ENCODE measurements at places on chromosomes 5 and 9.
A peak's percentile ranks its signal among the peaks of the same experiment; 100 is the strongest.

DNA sequence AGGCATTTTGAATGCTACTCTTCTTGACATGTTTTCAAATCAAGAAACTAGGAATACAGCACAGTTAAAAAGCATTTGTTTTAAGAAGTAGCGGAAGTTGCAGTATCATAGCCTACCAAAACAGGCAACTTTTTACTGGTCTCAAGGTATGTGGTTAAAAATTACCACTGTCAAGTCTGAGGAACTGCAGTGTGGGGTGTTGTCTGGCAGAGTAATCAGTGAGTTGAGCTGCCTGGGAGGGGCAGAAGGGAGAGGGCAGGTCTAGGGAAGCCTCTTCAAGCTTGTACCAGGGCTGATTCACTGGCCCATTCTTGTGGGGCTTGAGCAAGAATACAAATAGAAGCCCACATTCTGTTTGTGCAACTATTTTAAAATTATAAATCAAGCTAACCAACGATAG is 42.4 kb upstream of the SV2C start:
- DNase-seq = no peak

DNA sequence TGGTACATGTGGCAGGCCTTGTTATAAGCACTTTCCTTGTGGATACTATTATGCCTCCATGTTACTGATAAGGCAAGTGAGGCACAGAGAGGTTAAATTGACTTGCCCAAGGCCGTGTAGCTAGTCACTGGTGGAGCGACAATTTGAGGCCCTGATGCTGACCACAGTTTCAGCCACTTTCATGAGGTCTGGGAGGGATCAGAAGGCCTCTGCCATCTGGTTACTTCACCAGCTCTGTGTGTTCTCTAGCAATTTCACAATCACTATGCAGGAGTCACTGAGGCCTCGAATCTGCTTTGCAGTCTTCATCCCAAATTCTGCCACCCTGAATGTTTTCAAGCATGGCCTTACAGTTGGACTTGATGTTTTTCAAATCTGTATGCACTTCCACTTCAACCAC is 9.1 kb downstream of the LRRC70 start:
- no peak for DNase-seq

GRCh38 chr9:6893350-6894131 is 135.8 kb downstream of the KDM4C start:
- no peak for DNase-seq

DNA sequence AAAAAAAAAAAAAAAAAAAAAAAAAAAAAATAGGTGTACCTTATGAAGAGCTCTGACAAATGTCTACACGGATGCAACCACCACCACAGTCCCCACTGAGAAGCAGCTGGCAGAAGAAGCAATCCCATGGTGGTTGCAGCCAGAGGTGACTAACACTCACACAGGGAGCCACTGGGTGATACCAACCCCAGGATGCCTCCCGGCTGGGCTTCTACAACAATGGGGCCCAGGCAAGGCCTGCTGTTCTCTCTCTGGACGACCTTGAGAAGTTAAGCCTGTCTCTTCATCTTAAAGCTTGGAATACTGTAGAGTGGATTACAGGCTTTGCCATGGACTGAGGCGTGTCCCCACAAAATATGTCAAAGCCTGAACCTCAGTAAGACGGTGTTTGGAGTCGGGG is 104.1 kb downstream of the ROR2 start:
- no peak for DNase-seq

DNA sequence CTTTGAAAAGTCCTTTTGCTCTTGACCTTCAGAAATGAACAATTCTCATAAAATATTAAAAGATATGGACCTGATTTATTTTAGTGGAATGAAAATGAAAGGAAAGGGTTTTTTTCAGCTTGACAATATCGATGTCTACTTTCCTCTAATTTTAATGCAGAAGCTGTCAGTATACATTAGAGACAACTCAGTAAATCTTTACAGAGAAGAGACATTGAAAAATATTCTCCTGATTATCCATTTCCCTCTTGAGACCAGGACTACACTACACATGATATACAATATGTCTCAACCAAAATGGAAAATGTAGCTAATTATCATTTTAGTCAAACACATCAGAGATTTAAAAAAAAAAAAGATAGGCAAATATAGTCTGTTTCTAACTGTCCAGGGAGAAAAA is 288.5 kb upstream of the NUDT12 start:
- no peak for DNase-seq

- DNase-seq = no peak
These were observed 201.3 kb downstream of the HINT1 start for GRCh38 chr5:130963798-130964197.

- DNase-seq = no peak
These were observed 650.0 kb upstream of the SGCD start for GRCh38 chr5:155676967-155677366.

DNA sequence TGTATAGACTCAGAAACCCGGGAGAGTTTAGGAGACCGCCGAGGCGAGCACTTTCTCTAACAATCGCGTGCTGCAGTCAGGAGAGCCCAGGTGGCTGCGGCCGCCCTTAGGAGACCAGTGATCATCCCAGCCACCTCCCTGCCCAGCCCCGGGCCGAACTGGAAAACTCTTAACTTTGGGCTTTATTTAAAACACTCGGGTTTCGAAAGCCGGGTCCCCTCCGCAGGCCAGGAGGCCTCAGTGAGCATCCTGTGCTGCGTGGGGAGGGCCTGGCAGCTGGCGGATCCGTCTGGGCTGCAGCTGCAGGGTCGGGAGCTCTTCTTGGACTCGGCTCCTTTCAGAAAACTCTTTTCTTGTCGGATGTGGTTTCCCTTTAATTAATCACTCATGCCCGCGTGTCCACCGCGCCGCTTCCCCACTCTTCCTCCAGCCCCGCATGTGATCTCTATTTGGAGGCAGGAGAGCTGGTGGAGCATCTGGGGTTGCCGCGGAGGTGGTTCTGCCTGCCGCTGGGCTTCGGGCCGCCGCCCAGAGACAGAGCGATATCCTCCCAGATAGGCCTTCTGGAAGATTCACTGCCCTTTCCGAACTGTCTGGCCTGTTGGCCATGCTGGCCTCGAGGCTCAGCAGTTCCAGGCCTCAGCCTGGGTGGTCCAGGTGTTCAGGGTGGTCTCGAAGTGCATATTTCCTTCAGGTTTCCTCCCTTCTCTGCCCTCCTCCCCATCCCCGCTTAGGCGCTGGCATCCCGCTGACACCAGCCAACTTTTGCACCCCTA is 59.5 kb downstream of the TMEM174 start:
- DNase-seq = no peak

- no peak for DNase-seq
These were observed 32.9 kb downstream of the ACER2 start for GRCh38 chr9:19441730-19442129.

DNA sequence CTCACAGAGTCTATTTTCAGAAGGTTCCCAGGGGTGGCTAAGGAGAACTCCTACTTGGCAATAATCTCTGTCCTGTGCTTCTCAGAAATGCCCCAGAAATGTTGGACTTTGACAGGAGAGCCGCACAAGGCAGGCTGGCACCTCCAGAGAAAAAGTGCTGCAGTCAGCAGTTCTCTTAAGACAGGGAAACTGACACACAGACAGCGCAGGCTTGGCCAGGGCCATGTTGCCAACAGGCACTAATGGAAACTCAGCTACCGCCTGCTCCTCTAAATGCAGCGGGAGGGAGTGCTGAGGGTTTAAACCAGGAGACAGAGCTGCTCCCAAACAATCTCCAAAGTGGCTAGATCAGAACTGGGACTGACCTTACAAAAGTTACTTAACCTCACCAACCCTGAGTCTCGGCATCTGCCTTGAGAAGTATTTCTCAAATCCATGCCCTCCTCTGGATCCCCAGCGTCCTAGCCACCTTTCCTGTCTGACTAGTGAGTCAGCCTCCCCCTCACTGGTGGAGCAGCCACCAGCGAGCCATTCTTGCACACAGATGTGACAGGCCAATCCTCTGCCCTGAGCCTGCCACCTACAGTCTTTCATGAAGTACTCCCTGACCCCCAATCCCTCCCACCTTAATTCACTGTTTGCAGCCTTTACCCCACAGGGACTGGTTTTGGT is 186.4 kb downstream of the CDK5RAP2 start:
- DNase-seq = no peak

DNA sequence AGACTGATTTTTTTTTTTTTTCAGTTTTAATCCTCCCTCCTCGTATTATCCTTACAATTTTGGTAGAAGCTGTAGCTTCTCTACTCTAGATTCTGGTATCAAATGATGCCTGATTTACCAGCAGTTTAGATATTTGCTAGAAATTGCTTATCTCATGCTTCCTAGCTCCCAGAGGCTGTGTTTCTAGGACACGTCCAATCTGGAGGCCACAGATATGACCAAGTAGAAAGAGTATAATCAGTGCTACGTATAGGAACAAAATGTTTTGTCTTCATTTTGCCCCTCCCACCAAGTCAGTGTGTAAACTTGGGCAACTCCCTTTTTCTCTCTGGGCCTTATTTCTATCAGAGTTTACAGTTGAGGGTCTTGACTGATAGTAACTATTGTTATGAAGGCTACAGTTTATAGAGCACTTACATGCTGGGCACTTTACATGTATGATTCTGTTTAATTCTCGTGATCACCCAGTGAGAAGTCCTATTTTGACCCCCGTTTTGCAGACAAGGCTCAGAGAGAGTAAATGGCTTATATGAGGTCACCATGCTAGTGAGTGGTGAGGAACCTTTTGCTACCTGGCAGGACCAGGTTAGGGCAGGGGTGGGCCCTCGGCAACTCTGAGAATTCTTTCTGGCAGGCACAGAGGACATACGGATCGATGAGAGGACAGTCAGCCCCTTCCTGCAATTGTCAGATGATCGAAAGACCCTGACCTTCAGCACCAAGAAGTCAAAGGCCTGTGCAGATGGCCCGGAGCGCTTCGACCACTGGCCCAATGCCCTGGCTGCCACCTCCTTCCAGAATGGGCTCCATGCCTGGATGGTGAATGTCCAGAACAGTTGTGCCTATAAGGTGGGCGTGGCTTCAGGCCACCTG is 7.6 kb downstream of the HDHD3 start:
- DNase-seq = peak; percentile 83

DNA sequence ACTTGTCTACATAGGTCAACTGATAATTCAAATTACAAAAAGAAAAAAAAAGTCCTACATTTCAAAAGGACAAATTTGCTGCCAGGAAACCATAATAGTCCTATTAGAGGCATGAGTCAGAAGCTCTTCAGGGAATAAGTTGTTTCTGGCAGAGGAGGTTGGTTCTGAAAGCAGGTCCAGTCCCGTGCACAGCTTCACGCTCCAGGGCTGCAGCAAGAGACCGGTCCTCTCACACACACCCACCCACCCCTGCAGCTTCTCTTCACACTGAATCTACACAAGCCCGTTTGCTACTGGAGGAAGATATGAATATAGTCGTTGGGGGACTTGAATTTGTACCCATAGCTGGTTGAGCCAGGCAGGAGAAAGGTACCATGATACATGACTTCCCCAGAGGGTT is 36.9 kb upstream of the SLC1A3 start:
- DNase-seq = no peak

DNA sequence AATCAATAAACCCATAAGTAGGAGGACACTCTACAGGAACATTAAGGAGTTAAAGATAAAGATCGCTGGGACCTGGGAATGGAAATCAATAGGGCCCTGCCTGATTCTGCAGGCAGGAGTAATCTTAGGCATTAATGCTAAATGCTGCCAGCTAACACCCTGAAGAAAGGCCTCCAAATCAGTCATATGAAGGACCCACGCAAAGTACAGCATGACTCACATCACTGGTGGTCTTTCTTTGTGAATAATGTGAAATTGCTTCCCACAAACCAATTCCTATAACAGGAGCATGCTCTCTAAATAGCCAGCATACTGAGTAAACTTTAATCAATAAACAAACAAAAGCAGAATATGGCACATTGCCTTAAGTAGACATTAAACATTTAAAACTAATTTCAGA is 172.3 kb downstream of the SEMA5A start:
- no peak for DNase-seq

GRCh38 chr5:110517396-110517795 is 209.1 kb downstream of the TMEM232 start:
- DNase-seq = no peak

GRCh38 chr5:10556289-10556807 is 7.5 kb upstream of the ANKRD33B start:
- no peak for DNase-seq

- no peak for DNase-seq
These were observed 152.7 kb downstream of the SNX18 start for GRCh38 chr5:54670281-54670680.

GRCh38 chr5:141628175-141628788 is 8.4 kb downstream of the HDAC3 start:
- DNase-seq = no peak

DNA sequence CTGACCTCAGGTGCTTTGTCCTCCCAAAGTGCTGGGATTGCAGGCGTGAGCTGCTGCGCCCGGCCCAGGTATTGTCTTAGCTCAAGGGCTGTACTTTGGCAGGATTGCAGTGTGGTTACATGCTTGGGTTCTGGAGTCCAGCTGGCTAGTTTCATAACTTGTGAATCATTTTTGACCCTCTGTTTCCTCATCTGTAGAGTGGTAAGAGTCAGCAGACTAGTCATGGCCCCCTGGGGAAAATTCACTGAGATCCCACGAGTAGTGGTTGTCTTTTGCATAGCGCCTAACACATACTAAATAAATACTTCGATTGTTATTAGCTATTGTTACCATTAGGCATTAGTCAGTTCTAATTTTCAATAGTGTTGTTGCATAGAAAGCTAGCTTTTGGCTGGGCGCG is 14.3 kb downstream of the PTPA start:
- no peak for DNase-seq

DNA sequence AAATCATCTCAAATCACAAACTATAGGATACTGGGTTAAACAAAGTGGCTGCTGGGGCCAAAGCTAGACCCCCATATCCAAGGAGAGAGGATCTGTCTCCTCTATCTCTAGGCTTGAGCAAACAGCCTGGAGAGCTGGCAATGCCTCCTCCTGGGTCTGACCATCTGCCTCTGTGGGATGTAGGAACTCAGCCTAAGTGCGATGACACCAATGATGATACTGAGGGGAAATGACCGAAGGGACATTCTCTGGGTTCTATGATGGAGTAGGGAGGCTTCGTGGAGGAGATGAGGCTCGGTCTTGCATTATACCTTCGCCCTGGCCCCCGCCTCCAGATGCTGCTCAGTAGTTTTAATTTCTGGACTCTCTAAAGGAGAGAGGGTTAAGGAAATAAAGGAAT is 9.3 kb upstream of the SPATA24 start:
- no peak for DNase-seq

DNA sequence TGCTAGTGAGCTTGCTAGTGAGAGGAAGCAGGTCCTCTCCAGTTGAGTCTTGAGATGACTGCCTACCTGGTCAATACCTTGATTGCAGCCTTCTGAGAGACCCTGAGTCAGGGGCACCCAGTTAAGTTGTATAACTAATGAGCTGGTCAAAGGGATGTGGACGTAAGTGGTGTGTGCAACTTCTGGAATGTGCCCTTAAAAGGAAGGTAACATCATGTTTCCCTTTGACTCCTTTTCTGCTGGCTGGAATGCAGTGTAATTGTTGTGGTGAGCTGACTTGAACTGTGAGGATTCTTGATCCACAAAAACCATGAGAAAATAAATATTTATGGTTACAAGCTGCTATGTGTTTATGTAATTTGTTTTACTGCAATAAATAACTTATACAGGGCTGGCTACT is 2.4 kb upstream of the SNX2 start:
- no peak for DNase-seq

- DNase-seq = no peak
These were observed 260.3 kb upstream of the SEMA6A start for GRCh38 chr5:116834796-116835515.

Data from pancreas (tissue), 10 donors.